Naive thymus-derived CD8-positive, alpha-beta T cell (primary cell): ENCODE measurements at places on chromosomes 7 and 10. TPM values are rescaled to one million over a fixed set of nuclear protein-coding genes. Genes with fewer than 3 reads are reported as not detected.
A peak's percentile ranks its signal among the peaks of the same experiment; 100 is the strongest.

The MACROH2A2 gene
- 7.2 TPM for total RNA-seq

- H3K36me3 ChIP-seq, result no peaks in the 10 kb centered on the region
- H3K4me3 ChIP-seq, result no peak overlapping the region
- H3K27me3 ChIP-seq, result no peaks in the 10 kb centered on the region
- no peaks in the 10 kb centered on the region for H3K4me1 ChIP-seq
Observed at GRCh38 chr7:46603296-46603752, 682.3 kb upstream of the IGFBP3 start.

DNA sequence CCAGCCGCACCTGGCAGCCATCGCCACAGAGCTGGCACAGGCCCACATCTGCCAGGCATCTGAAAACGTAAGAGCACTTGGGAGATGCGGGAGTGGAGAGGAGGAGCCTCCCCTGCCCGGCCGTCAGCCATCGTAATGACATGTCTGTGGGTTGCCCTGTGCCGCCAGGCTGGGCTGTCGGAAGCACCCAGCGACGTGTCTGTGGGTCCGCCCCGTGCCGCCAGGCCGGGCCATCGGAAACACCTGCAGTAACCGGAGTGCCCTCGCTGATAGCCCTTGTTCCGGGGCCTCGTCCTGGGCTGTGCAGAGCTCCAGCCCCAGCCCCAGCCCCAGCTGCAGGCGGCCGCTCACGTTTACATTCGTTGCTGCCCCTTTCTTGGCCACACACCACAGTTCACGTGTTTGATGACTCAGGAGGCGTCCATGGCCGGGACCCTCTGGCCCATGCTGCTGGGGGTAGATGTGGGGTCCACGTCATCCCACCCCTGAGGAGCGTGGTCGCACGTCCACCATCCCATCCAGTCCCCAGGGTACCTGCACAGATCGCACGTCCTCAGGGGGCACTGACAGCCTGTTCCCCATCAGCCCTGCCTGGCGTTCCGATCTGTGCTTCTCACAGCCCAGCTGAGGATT, 30.0 kb upstream of the PRKAR1B start:
- no peak overlapping the region for H3K4me3 ChIP-seq
- H3K4me1 ChIP-seq, result no peaks in the 10 kb centered on the region
- no peaks in the 10 kb centered on the region for H3K27me3 ChIP-seq
- H3K36me3 ChIP-seq, result peaks cover 62% of the 10 kb centered on the region

DNA sequence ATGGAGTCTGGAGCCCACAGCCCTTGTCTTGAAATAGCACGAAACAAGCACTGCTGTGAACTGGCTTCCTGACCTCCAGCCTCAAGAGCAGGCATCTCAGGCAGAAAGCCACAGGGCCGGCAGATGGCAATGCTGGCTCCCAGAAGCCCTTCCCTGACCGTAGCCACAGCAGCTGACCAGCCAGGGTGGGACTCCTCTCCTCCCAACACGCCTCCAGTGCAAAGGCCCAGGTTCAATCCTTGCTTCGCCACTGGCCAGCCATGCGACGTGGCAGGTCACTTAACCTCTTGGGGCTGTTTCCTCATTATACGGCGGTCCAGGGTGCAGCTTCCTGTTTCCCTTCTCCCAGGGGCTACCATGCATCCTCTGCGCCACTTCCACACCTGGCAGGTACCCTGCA, 12.8 kb downstream of the PRKAG2 start:
- no peaks in the 10 kb centered on the region for H3K27me3 ChIP-seq
- no peak for DNase-seq
- peak overlapping the region; percentile 24 for H3K4me3 ChIP-seq
- no peak overlapping the region for H3K27ac ChIP-seq
- H3K36me3 ChIP-seq, result peaks cover 16% of the 10 kb centered on the region
- peaks cover 32% of the 10 kb centered on the region for H3K4me1 ChIP-seq

GRCh38 chr10:116769791-116770190, 27.4 kb upstream of the HSPA12A start:
- no peak overlapping the region for H3K27ac ChIP-seq
- peaks cover 9% of the 10 kb centered on the region for H3K4me1 ChIP-seq
- no peak overlapping the region for H3K4me3 ChIP-seq
- no peaks in the 10 kb centered on the region for H3K36me3 ChIP-seq
- H3K27me3 ChIP-seq, result peaks cover 76% of the 10 kb centered on the region
